ENCODE measurements at places on chromosomes 11 and 22. TPM values are rescaled to one million over a fixed set of nuclear protein-coding genes. Genes with fewer than 3 reads are reported as not detected.
A peak's percentile ranks its signal among the peaks of the same experiment; 100 is the strongest.

GRCh38 chr11:116225784-116226585 is 546.8 kb downstream of the BUD13 start:
- H3K4me3 ChIP-seq, result no peak overlapping the region
- H3K36me3 ChIP-seq, result no peaks in the 10 kb centered on the region
- H3K27ac ChIP-seq, result no peak overlapping the region
- no peaks in the 10 kb centered on the region for H3K4me1 ChIP-seq

GRCh38 chr22:32661296-32661695 is 140.2 kb upstream of the TIMP3 start:
- no peak overlapping the region for H3K27ac ChIP-seq
- H3K27me3 ChIP-seq, result peaks cover 15% of the 10 kb centered on the region

The MARK2 gene
- total RNA-seq, result 74.5 TPM

DNA sequence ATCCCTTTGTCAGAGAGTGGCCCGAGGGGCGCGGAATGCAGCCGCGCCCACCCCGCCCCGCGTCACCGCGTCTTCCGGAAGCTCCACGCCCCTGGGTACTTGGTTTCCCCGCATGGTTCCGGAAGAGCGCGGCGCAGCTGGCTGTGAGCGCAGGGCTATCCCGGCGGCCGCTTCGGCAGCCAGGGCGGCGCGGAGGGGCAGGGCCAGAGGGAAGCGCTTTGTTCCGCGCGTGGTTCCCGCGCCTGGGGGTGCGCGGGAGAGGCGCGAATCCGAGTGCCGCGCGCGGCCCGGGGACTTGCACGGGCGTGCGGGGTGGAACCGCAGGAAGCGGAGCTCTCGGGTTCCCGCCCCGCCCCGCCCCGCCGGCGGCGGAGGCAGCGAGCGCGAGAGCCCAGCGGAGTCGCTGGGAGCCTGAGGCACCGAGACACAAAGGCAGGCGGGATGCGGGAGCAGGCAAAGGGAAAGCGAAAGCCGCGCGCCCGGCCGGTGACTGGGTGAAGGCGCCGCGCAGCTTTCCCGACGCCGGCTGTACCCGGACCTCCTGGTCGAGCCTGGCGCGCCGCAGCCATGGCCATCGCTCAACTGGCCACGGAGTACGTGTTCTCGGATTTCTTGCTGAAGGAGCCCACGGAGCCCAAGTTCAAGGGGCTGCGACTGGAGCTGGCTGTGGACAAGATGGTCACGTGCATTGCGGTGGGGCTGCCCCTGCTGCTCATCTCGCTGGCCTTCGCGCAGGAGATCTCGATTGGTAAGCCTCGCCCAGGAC is at the start of gene PANX1:
Gene PANX1, plus strand, starts transcription at position 96 of the 766 bp plus-strand sequence. Its CDS starts 472 bp downstream, at position 568.
- H3K4me1 ChIP-seq, result peaks cover 29% of the 10 kb centered on the region
- peak within 1 kb of the TSS; percentile 93 for H3K4me3 ChIP-seq
- peak within 1 kb of the TSS; percentile 98 for H3K27ac ChIP-seq
- H3K27me3 ChIP-seq, result no peaks in the 10 kb centered on the region
- peak; percentile 73 for DNase-seq

The TRPM5 gene
- total RNA-seq, result 0.69 TPM

DNA sequence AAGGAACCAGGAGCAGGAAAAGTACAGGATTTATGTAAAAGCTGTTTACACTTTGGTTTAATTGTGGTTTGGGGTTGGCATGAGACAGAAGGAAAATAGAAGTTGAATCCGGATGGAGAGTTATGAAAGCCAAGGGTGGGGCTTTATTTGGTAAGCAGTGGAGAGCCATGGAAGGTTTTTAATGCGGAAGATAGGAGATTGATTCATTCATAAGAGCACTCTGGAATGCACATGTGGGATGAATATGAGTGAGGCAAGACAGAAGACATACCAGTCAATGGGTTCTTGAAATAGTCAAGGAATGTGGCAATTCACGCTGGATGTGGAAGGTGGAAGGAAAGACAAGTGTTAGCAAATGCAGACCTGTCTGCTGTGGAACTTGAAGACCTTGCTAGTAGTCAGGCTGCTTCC is 9.3 kb upstream of the GLB1L3 start:
- H3K27ac ChIP-seq, result peak overlapping the region; percentile 35
- DNase-seq, result no peak
- H3K4me1 ChIP-seq, result peaks cover 18% of the 10 kb centered on the region

GRCh38 chr11:112162761-112163546 is 940 bp downstream of the IL18 start:
- no peak overlapping the region for H3K27ac ChIP-seq
- no peak for DNase-seq
- H3K36me3 ChIP-seq, result peaks cover 10% of the 10 kb centered on the region
- peaks cover 26% of the 10 kb centered on the region for H3K4me1 ChIP-seq

DNA sequence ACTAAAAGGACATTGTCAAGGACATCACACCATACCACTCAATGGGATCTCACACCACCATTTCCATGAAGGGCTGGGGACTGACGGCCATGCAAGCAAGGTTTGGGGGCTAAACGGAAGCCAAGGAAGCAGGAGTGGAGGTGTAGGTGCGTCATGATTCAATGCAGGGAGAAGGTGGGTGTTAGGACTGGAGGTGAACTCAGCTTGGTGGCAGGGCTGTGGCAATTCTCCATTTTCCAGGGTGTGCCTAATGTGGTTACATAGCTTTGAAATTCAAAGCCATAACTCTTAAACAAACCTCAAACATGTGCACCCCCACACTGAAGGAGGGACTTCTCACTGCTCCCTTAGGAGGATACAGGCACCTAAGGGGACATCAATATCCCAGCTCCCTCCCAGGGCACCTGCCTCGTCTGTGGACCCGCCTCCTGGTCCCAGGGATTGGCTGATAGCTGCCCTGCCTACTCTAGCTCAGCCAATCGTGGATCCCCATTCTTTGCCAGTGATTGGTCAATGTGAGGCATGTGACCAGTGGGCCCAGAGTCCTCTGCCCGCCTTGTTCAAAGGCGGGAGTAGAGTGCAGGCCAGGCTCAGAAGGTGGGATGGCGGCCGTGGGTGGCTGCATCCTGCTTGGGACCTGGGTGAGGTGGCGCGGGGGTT is 64.6 kb downstream of the CTTN start:
- DNase-seq, result no peak
- H3K27me3 ChIP-seq, result peaks cover 21% of the 10 kb centered on the region
- H3K36me3 ChIP-seq, result no peaks in the 10 kb centered on the region
- no peaks in the 10 kb centered on the region for H3K4me1 ChIP-seq
- H3K27ac ChIP-seq, result no peak overlapping the region

All from naive thymus-derived CD8-positive, alpha-beta T cell (primary cell).